ENCODE measurements at places on chromosomes 3 and 15.

DNA sequence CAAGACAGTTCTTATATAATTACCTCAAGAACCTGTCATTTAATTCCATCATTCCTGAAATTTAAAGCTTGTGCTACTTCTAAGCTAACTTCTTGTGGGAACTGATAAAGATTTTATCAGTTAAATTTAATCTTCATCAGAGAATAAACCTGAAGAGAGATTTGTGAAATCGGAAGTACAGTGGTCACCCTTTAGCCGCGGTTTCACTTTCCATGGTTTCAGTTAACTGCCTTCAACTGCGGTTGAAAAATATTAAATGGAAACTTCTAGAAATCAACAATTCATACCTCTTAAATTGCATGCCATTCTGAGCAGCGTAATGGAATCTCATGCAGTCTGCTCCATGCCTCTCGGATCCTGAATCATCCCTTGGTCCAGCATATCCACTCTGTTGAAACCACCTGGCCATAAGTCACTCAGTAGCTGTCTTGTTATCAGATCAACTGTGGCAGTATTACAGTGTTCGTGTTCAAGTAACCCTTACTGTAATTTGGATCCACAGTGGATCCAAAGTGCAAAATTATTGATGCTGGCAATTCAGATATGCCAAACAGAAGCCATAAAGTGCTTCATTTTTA lies 626.1 kb downstream of the CADM2 start:
- no peak for DNase-seq

DNA sequence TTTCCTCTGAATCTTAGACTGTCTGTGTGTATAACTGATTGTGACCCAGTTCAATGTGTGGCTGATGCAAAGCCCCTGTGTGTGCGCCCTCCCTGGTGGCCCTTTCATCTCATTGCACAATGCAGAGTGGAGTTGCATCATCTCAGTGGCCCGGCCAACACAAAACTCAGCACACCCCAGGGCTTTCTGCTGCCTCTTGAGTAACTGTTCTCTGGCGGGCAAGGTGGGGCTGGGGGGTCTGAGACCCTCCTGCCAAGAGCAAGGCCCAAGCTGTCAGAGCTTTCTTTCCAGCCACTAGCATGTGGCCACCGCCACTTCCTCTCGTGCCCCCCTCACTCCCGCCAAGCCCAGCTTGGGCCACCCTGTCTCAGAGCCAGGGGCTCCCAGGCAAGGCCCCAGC lies 80.7 kb upstream of the ALDH1L1 start:
- DNase-seq, result no peak

- DNase-seq, result no peak
These were observed 460.7 kb upstream of the CBLB start for GRCh38 chr3:106329521-106329920.

DNA sequence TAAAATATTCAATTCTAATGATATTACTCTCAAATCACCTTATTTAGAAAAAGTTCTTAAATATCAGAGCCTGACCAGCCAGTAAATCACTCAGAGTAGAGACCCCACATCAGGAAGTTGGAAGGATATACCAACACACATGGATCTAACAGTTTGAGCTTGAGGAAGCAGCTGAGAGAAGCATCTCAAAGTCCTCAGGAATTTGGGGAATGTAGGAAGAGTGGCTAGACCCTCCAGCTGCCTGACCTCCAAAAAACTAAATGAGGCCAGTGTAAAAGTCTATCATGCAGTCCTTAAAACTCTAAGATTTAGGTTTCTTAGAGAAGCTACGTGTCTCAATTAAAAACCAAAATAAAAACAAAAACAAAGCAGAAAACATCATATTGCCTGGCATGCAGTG lies 55.4 kb downstream of the SETD2 start:
- no peak for DNase-seq

DNA sequence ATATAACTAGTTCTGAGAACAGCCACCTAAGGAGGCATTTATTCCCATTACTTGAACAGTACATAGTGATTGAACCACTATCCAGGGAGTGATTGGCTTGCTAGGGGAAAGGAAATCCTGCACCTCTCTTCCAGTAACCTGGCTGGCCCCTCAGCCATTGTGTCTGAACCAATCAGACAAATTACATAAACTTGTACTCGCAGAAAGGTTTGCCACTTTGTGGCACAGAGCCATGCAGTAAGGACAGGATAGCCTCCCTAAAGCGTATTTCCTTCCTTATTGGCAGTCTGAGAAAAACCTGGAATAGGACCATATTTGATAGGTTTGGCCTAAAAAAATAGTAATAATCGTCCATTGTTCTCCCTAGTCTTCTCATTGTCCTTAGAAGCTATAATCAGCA lies 19.0 kb downstream of the CMSS1 start:
- DNase-seq, result no peak

- DNase-seq, result no peak
These were observed 23.9 kb upstream of the SLC25A36 start for GRCh38 chr3:140917772-140918171.

DNA sequence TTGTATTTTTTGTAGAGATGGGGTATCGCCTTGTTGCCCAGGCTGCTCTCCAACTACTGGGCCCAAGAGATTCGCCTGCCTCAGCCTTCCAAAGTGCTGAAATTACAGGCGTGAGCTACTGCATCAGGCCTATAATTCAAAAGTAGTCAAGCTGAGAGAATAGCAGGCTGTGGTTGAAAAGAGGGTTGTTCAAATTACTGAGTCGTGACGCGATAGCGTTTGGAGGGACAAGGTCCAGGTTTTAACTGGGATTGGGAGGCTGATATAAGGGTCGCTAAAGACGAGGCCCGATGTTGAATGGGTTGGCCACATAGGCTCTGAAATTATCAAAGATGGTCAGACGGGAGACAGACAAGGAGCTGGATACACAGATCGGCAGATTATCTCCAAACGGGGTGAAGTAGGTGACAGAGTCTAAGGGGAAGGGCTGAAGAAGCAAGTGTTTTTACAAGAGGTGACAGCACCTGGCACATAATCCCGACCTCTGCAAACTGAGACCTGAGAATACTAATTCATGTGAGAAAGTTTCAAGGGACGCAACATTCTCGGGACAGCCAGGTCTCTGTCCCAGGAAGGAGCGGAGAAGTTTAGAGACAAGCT lies 759 bp upstream of the ARID3B start:
- no peak for DNase-seq

DNA sequence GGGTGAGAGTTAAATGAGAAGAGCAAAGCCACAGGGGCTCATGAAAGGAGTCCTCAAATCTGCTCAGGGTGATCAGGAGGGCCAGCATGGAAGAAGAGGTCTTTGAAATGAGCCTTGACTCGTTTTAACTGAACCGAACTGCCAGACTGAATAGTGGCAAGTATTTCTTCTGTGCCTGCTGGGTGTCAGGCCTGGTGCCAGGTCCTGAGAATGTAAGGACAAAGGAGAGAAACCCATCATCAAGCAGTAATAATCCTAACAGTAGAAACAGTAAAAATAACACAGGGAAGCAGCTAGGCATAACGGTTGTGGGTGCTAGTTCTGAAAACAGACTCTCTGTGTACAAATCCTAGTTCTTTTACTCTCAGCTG lies 40.4 kb upstream of the SMAD3 start:
- DNase-seq, result no peak

GRCh38 chr3:106263011-106263410 lies 394.2 kb upstream of the CBLB start:
- no peak for DNase-seq

DNA sequence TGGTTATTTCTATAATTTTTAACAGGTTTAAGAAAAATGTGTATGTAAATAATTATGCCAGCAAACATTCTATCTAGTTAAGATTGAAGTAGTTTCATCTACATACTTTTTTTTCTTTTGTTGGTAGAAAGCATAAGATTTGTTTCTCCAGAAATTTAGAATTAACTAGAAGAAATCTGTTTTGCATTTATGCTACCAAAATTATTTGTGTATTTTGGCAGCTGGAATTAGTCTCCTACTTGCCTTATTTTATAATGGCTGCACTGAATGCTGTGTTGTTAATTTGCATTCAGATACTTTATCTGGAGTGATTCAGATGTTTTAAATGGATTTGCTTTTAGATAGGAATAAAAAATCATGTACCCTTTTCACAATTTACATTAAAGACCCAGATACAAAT lies 100.2 kb upstream of the NAALADL2 start:
- no peak for DNase-seq

- DNase-seq, result no peak
These were observed 371.4 kb downstream of the NR2F2 start for GRCh38 chr15:96701877-96702276.

GRCh38 chr3:5197470-5198312 lies 10.2 kb downstream of the EDEM1 start:
- no peak for DNase-seq
